ENCODE measurements at places on chromosomes 1 and 21. TPM values are rescaled to one million over a fixed set of nuclear protein-coding genes. Genes with fewer than 3 reads are reported as not detected.

Gene CLSTN1
- 41.7 TPM for total RNA-seq

- no peak for ATAC-seq
Measured at GRCh38 chr1:228530951-228531731, 44.0 kb downstream of the RNF187 start.

Gene PLEKHO1
- 43.0 TPM for total RNA-seq

DNA sequence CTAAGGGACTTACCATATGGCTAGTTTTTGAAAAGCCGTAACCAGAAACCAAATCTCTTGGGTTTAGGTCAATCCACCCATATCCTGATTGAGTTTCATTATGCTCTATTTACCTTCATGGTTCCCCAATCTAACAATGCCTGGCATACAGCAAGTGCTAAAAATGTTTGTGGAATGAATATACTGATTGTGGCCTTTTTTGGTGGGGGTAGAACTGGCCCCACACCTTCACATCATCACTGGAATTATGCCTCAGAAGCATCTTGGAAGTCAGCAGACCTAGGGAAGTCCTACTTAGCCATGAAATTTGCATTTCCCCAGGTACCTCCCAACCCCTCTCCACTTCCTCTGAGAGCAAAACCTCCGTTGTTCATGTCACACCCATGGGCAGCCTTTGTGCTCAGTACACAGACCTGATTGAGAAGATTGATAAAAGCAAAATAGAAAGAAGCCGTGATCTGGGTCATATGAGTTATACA is 17.8 kb upstream of the SLAMF1 start:
- ATAC-seq: peak; percentile 82

GRCh38 chr1:234463749-234464148 is 15.2 kb downstream of the TARBP1 start:
- no peak for ATAC-seq
